Caudate nucleus (tissue), 63 donors: ENCODE measurements at places on chromosomes 12 and 14.
A peak's percentile ranks its signal among the peaks of the same experiment; 100 is the strongest.

GRCh38 chr14:77083082-77083481 lies 15.0 kb upstream of the CIPC start:
- peak; percentile 18 for DNase-seq

DNA sequence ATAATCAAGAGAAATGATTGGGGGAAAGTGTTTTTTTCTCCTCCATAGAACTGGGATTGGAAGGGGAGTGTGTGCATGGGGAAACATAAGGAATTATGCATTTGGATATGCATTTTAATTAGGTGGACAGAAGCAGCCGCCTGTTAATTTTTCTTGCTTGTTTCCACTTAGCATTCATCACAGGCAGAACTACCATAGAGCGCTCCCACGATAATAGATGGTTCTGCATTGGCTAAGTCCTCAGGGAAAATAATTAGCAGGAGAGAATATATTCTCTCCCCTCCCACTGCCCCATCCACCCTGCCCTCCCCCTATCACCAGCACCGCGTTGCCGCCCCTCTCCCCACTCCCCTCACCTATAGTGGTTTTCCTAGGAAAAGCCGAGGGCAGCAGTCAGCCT lies 11.4 kb downstream of the DPF3 start:
- no peak for DNase-seq

- no peak for DNase-seq
These were observed 1.1 kb downstream of the CD63 start for GRCh38 chr12:55727643-55728185.

DNA sequence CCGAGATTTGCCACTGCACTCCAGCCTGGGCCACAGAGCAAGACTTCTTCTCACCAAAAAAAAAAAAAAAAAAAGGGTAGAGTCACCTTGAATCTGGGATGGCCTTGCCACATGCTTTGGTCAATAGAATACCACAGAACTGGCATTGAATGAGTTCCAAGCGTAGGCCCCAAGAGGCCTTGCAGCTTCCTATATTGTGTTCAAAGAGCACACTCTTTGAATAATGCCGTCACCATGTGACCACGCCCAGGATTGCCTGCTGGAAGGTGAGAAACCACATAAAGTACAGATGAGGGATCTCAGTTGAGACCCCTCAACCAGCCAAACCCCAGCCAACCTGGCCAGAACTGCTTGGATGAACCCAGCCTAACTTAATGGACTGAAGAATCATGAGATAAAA lies 239.2 kb upstream of the AMIGO2 start:
- DNase-seq, result no peak

DNA sequence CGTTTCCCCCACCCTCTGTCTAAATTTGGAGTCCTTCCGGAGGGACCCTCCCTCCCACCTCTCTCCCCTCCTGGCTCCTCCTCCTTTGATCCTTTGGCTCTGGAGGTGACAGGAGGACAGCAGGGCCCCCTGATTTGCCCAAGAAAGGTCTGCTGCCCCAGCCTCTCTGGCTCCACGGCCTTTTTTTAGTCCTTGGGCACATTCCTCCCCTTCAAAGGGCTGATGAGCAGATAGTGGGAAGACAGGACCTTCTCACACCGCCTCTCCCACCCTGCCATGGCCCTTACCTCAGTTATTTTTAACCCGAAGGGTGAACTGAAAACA lies 196 bp upstream of the MYH6 start:
- no peak for DNase-seq

DNA sequence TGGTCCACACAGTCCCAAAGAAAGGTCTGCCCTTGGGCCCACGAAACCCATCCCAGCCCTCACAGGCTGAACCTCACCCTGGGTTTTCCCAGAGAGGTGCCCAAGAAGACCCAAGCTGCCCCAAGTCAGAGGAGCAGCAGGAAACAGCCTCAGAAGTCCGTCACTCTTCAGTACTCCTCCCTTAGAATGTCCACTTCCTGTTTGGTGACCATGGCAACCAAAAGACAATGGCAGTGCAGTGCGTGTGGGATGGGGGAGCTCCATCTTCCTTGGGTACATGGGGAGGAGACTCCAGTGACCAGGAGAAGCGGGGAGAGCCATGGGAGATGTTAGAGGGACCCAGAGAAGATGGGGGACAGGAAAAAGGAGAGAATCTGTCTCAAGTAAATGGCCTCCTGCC lies 11.3 kb downstream of the SELPLG start:
- DNase-seq, result no peak

DNA sequence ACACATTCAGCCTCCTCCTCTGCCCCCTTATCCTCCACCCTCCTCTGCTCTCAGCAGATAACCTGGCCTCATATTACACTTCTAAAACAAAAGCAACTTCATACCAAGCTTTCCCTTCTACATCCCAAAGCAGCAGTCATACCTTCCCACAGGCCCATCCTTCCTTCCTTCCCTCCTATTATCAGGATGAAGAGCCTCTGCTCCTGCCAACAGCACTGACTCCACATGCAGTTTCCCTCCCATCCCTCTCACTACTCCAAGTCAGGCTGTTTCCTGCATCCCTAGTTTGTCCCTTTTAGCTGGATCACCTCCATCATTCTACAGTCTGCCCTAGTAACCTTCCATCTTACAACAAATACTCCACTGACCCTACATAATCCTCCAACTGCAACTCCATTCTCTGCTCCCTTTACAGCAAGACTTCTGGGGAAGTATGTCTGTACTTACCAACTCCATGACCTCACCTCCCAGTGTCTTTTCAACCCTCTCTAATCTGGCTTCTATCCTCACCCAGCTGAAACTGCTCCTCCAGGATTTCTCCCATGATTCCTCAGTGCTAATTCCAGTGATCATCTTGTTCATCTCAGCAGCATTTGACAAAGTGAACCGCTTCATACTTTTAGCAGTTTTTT lies 4.9 kb upstream of the YEATS4 start:
- DNase-seq, result no peak

DNA sequence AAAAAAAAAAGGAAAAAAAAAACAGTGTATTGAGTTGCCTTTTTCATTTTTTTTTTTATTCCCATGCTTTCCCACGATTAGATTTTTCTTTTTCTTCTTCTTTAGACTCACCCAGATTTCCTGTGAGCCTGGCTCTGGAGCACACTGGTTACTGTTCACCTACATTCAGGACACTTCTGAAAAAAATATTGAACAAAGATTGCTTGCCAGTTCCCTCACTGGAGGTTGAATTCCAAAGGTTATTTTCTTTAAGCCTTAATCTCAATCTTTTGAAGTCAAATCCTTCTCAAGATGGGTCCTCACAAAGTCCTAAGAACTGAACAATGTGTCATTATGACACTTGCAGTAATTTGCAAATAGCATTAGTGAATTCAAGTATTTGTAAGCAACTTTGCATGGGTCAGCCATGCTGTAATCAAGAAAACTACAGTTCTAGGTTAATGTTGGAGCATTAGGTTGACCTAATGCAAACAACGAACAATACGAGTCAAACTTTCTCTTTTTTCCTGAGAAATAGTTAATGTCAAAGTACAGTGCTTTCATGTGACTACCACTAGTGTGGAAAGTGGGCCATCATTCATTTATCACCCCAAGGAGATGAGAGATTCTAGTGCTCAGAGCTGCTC lies 49.2 kb upstream of the DUSP6 start:
- no peak for DNase-seq
